Gastroesophageal sphincter (tissue), 4 donors: ENCODE measurements at places on chromosomes 3 and 15.

DNA sequence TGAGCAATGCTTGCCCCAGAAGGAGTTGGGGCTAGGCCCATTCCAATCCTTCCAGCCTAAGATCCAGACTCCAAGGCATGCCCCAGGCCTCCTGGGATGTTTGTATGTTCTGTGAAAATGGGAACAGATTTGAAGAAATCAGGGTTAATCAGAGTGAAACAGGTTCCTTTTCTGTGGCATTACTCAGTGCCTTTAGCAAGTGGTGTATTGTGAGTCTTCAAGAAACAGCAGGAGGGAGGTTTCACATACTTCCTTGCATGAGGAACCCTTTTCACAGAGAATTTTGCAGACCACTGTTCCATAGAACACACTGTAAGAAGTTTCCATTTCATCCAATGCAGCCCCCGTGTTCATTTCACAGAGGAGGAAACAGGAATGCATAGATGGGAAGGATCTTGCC is 8.4 kb upstream of the CDC25A start:
- no peak for ATAC-seq
- H3K36me3 ChIP-seq, result no peaks in the 10 kb centered on the region
- no peaks in the 10 kb centered on the region for H3K4me1 ChIP-seq
- H3K27ac ChIP-seq, result no peak overlapping the region
- H3K4me3 ChIP-seq, result no peak overlapping the region

DNA sequence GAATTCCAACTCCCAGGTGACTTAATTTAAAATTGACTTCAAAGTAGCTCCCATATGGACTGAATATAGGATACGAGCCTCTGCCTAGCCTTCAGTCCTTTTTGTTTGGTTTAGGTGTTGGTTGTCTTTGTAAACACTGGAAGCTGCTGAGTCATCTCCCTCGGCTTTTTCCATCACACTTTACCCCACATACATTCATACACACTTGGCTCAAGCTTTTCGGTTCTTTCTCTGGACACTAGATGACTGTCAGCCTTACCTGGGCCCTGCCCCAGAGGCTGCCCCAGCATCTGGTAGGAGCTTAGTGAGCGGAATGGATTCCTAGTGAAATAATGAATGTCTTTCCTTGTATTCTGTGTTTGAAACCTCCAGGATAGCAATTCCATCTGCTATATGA is 201.5 kb upstream of the IL12A start:
- peak overlapping the region; percentile 93 for H3K27ac ChIP-seq
- ATAC-seq, result no peak
- no peaks in the 10 kb centered on the region for H3K36me3 ChIP-seq
- peaks cover 98% of the 10 kb centered on the region for H3K4me1 ChIP-seq

- no peaks in the 10 kb centered on the region for H3K27me3 ChIP-seq
- H3K36me3 ChIP-seq, result no peaks in the 10 kb centered on the region
- H3K4me1 ChIP-seq, result no peaks in the 10 kb centered on the region
- H3K27ac ChIP-seq, result no peak overlapping the region
These were observed 48.3 kb upstream of the B3GALNT1 start for GRCh38 chr3:161153480-161153879.

- no peak overlapping the region for H3K4me3 ChIP-seq
- no peaks in the 10 kb centered on the region for H3K36me3 ChIP-seq
- H3K4me1 ChIP-seq, result no peaks in the 10 kb centered on the region
- ATAC-seq, result no peak
- no peak overlapping the region for H3K27ac ChIP-seq
These were observed 64.3 kb downstream of the RASA2 start for GRCh38 chr3:141550926-141551665.

DNA sequence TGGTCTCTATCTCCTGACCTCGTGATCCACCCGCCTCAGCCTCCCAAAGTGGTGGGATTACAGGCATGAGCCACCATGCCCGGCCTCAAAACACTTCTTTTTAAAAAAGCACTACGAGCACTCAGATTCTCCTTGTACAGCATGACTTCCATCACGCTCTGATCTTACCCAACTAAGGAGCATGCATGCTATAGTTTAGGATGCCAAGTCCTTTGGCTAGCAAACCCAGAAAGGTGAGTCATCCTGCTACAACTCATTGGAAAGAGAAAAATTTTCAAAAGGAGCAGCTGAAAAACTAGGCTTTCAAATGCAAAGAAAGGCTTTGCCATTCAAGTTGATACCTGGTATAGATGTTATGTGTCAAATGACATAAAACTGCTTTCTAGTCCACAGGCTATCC is 70.3 kb upstream of the PRICKLE2 start:
- no peak overlapping the region for H3K4me3 ChIP-seq
- H3K4me1 ChIP-seq, result peaks cover 4% of the 10 kb centered on the region
- no peaks in the 10 kb centered on the region for H3K36me3 ChIP-seq

GRCh38 chr3:61110576-61110975 is 140.7 kb downstream of the FHIT start:
- H3K4me1 ChIP-seq, result no peaks in the 10 kb centered on the region
- H3K27ac ChIP-seq, result no peak overlapping the region
- H3K4me3 ChIP-seq, result no peak overlapping the region
- ATAC-seq, result no peak

DNA sequence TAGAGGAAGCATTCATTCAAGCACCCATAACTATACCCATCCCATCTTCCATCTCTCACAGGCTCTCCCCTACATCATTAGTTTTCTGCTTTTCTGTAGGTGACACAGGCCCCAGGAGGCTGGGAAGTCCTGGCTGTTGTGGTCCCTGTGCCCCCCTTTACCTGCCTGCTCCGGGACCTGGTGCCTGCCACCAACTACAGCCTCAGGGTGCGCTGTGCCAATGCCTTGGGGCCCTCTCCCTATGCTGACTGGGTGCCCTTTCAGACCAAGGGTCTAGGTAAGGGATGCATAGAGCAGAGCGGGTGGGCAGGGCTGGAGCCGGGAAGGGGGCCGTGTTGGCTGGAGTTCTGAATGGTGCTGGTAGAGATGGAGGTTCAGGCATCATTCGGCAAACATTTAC is 8.2 kb downstream of the TYRO3 start:
- no peaks in the 10 kb centered on the region for H3K36me3 ChIP-seq
- no peaks in the 10 kb centered on the region for H3K27me3 ChIP-seq
- no peak overlapping the region for H3K27ac ChIP-seq
- ATAC-seq, result no peak

DNA sequence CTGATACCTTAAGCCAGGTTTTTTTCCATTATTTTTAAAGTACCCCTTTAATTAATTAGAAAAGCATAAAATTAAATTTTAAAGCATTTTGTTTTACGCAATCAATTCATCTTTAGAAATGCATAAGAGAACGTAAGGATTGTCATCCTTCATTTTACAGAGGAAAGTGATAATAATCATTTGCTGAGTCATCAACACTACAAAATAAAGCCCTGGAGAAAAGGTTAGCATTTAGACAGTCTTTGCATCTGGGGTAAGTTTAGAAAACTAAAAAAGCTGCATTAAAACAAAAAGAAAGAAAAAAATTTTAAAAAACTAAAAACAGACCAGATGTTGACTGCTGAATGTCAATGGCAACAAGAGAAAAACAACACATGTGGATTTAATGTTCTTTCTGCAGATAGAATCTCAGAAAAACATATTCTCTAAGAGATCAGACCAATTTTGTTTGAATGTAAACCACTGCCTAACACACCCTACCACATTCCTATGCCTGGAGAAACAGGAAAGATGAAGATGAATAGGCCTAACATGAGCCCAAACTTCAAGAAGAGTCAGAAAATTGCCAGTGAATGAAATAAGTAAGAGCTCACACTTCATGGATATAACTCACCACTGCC is 59.9 kb downstream of the SUCNR1 start:
- H3K4me3 ChIP-seq, result no peak overlapping the region
- ATAC-seq, result no peak
- H3K27ac ChIP-seq, result no peak overlapping the region
- no peaks in the 10 kb centered on the region for H3K27me3 ChIP-seq
- no peaks in the 10 kb centered on the region for H3K36me3 ChIP-seq

- H3K36me3 ChIP-seq, result no peaks in the 10 kb centered on the region
- no peaks in the 10 kb centered on the region for H3K27me3 ChIP-seq
- no peak overlapping the region for H3K4me3 ChIP-seq
- H3K27ac ChIP-seq, result no peak overlapping the region
These were observed 86.8 kb upstream of the ACP3 start for GRCh38 chr3:132230156-132231000.

GRCh38 chr15:43239732-43240491 is 19.1 kb upstream of the EPB42 start:
- peaks cover 25% of the 10 kb centered on the region for H3K27me3 ChIP-seq
- no peaks in the 10 kb centered on the region for H3K36me3 ChIP-seq

- ATAC-seq, result no peak
- no peaks in the 10 kb centered on the region for H3K4me1 ChIP-seq
- no peak overlapping the region for H3K4me3 ChIP-seq
- H3K36me3 ChIP-seq, result no peaks in the 10 kb centered on the region
- H3K27me3 ChIP-seq, result peaks cover 40% of the 10 kb centered on the region
These were observed 173.8 kb downstream of the RPLP1 start for GRCh38 chr15:69626095-69627066.

- H3K36me3 ChIP-seq, result no peaks in the 10 kb centered on the region
- no peaks in the 10 kb centered on the region for H3K27me3 ChIP-seq
- no peak for ATAC-seq
These were observed 128.7 kb upstream of the TLE3 start for GRCh38 chr15:70226337-70226980.

- H3K4me3 ChIP-seq, result peak overlapping the region; percentile 93
- peak overlapping the region; percentile 93 for H3K27ac ChIP-seq
- ATAC-seq, result peak; percentile 1
- H3K4me1 ChIP-seq, result no peaks in the 10 kb centered on the region
- H3K27me3 ChIP-seq, result no peaks in the 10 kb centered on the region
These were observed 432 bp upstream of the RAD54L2 start for GRCh38 chr3:51538115-51538458.

GRCh38 chr3:23071296-23071695 is 131.8 kb upstream of the UBE2E2 start:
- no peak overlapping the region for H3K27ac ChIP-seq
- H3K4me1 ChIP-seq, result peaks cover 18% of the 10 kb centered on the region

DNA sequence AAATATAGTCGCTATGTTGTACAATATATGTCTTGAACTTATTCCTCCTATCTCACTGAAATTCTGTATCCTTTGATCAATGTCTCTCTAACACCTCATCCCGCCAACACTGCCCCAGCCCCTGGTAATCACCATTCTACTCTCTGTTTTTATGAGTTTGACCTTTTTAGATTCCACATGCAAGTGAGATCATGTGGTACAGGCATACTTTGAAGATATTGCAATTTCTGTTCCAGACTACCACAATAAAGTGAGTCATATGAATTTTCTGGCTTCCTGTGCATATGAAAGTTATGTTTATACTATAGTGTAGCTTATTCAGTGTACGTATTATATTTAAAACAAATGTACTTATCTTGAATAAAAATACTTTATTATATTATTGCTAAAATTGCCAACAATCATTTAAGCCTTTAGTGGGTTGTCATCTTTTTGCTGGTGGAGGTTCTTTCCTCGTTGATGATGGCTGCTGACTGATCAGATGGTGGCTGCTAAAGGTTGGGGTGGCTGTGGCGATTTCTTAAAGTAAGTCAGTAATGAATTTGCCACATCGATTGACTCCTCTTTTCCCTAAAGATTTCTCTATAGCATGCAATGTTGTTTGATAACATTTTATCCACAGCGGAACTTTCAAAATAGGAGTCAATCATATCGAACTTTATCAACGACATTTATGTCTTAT is 257.2 kb downstream of the NFKBIZ start:
- H3K27me3 ChIP-seq, result no peaks in the 10 kb centered on the region
- H3K27ac ChIP-seq, result no peak overlapping the region
- ATAC-seq, result no peak
- H3K4me1 ChIP-seq, result no peaks in the 10 kb centered on the region
- H3K36me3 ChIP-seq, result no peaks in the 10 kb centered on the region

DNA sequence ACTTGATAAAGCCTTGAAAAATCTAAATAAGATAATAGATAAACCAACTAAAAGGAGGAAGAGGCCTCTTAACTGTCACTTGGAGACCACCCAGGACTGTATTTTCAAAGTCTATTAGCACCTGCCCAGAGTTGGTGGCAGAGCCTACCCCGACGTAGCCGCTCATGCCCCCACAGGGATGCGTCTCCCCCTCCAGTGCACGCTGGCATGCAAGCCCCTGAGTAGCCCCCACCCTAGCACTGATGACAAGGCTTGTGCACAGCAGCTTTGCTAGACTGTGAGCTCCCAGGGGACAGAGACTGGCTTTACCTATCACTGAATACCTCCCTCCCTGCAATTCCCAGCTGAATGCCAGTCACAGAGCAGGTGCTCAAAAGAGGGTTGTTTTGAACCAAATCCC is 54.1 kb upstream of the HES1 start:
- H3K27me3 ChIP-seq, result no peaks in the 10 kb centered on the region
- no peak overlapping the region for H3K27ac ChIP-seq
- ATAC-seq, result no peak
- H3K4me3 ChIP-seq, result no peak overlapping the region

- H3K36me3 ChIP-seq, result no peaks in the 10 kb centered on the region
- H3K4me3 ChIP-seq, result no peak overlapping the region
- H3K27me3 ChIP-seq, result no peaks in the 10 kb centered on the region
- no peak overlapping the region for H3K27ac ChIP-seq
These were observed 54.2 kb downstream of the GRIP2 start for GRCh38 chr3:14485981-14486380.

- H3K4me1 ChIP-seq, result peaks cover 2% of the 10 kb centered on the region
- no peak overlapping the region for H3K27ac ChIP-seq
- H3K4me3 ChIP-seq, result no peak overlapping the region
These were observed 32.7 kb downstream of the ZNF385D start for GRCh38 chr3:21718161-21718765.

GRCh38 chr3:4749567-4750002 is 229.7 kb upstream of the BHLHE40 start:
- peaks cover 21% of the 10 kb centered on the region for H3K4me1 ChIP-seq
- no peak overlapping the region for H3K4me3 ChIP-seq
- no peak for ATAC-seq
- peaks cover 31% of the 10 kb centered on the region for H3K36me3 ChIP-seq
- no peaks in the 10 kb centered on the region for H3K27me3 ChIP-seq

DNA sequence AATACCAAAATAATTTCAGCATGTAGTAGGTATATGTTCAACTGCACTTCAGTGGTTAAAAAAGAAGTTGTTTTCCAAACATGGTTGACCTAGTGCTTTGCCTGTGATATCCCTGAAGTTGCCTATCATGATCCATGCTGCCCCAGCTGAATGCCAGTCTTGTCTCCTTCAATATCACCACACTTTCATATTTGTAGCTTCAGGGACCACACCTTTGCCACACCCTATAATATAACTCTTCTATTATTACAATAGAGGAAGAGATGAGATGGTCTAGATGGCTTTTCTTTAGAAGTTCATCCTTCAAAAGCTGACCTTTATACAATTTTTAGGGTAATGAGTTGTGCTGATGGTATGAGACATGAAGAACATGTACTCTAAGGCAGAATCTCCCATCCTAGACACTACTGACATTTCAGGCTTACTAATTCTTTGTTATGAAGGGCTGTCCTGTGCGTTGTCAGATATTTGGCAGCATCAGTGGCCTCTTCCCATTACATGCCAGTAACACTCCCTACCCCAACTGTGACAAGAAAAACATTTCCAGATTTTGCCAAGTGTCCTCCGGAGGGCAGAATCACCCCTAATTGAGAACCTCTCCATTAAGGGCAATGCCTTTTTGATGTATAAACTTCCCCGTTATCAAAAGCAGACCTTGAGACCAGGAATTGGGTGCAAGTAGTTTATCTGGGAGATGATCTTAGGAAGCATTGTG is 76.2 kb upstream of the PLCL2 start:
- H3K4me3 ChIP-seq, result no peak overlapping the region
- H3K36me3 ChIP-seq, result no peaks in the 10 kb centered on the region
- H3K4me1 ChIP-seq, result no peaks in the 10 kb centered on the region
- no peak overlapping the region for H3K27ac ChIP-seq
